ENCODE measurements at places on chromosomes 7 and 10.

DNA sequence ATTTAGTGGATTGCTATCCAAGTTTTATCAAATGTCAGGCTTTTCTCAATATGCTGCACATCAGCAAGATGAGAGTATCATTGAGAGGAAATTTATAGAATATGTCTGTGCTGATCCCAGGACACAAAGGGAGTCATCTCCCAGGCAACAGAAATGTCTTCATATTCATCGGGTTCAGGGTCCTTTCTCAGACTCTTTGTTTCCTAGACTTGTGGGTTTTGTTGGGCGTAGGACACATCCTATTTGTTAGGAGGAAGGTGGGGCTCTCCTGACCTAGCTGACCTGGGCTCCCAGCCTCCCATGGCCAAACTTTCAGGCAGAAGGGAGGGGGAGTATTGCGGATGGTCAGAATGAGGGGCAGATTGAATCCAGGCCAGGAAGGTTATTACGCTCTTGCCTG, 22.9 kb upstream of the NPS start:
- DNase-seq, result no peak

GRCh38 chr10:62583876-62584615, 209.9 kb downstream of the ZNF365 start:
- no peak for DNase-seq

DNA sequence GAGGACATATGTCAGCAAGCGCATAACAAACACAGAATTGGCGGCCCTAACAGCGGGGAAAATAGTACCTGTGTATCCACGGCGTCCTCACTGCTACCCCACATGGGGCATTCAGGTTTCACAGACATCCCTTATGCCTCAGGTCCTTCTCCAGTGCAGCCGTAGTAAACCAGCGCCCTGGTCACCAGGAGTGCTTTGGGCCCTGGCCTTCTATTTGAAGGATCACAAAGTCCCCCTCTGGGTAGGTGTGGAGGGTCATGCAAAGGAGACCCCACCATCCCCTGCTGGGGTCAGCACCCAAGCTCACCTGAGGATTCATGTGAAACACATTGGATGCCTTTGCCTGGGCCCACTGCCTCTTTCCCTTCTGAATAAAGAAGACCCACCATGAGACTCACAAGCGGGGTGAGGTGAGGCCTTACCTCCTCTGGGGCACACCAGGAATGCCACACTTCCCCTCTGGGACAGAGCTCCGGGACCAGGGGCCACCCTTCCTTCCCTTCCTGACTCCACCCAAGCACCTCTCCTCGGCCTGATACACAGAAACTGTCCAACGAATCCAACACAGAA, 18.8 kb downstream of the CLRN3 start:
- no peak for DNase-seq

DNA sequence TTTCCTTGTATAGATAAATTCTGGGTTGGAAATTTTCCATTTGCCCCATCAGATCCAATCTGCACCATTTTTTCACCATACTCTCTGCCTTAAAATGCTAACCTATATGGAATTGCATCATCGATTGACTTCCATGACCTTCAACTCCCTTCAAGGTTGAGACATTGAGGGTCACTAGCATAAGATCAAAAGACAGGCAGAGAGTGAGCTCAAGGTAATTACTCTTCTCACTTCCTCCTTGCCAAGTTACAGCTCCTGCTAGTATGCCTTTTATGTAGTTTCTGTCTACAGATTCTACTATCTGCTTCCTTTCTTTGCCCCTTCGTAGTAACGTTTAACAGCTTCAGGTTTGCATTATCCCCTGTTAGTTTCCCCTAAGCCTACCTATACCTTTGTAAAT, 1127.7 kb upstream of the LRRTM3 start:
- DNase-seq, result no peak

GRCh38 chr10:123886292-123886691, 5.3 kb downstream of the CPXM2 start:
- DNase-seq, result no peak

- DNase-seq, result no peak
These were observed 361.0 kb upstream of the ZMIZ1 start for GRCh38 chr10:78707745-78708144.

GRCh38 chr7:82173400-82174021, 270.1 kb downstream of the CACNA2D1 start:
- no peak for DNase-seq

All from hematopoietic multipotent progenitor cell treated with erythropoietin and hydrocortisone succinate and interleukin-3 and kit ligand, for 8 days (in vitro differentiated cells).